ENCODE measurements at places on chromosomes 3 and 15.

GRCh38 chr15:27585041-27585640, 514.0 kb downstream of the OCA2 start:
- no peak for DNase-seq

GRCh38 chr3:58340594-58341244, 8.0 kb downstream of the PXK start:
- no peak for DNase-seq

DNA sequence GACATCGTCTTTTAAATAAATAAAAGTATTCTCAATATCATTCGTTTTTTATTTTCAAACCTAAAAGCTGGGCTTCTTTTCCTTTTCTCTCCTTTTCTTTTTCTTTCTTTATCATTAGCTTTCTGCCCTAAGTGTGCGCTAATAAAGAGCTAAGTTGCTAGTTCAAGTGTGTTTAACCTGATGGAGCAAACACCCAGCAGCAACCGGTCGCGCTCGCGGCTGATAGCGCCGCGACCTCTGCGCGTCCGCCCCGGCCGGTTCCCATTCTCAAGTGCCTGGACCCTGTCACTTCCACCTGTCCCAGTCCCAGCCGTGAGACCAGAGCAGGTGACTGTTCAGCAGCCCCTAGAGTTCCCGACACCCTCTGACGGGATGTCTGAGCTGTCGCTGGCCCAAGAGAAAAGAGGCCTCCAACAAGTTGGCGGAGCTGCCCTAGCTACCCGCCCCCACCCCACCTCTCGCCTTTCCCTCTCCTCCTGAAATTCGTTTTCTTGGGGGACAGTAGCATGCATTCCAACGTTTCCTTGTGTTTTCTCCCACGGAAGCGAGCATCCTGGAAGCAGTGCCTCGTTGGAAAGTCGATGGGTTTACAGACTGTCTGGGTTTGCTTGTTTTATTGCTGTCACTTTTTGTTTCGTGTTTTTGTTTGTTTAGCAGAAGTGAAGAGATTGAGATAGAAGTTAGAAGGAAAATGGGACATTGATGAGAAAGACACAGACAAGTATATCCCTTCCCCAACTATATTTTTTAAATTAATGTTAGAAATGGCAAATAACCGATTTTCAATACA, 3.1 kb upstream of the MECOM start:
- no peak for DNase-seq

DNA sequence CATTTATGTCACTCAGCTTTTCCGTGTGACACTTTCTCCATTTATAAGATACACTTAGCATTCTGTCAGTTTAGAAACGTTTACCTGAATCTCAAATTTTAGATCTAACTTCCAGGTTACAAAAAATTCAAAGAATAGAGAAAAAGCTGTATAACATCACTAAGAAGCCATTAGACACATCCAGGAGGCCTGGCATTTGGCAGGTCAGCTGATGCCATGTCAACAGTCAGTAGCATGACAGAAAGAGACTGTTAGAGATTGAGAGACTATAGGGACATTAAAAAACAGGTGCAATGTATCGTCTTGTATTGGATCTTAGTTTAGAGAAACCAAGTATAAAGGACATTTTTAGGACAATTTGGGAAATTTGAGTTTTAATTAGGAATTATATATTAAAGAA, 53.4 kb upstream of the ATOSA start:
- no peak for DNase-seq

GRCh38 chr15:39488961-39489360, 91.9 kb upstream of the THBS1 start:
- no peak for DNase-seq

- DNase-seq: no peak
These were observed 45.0 kb upstream of the PRICKLE2 start for GRCh38 chr3:64270142-64270865.

DNA sequence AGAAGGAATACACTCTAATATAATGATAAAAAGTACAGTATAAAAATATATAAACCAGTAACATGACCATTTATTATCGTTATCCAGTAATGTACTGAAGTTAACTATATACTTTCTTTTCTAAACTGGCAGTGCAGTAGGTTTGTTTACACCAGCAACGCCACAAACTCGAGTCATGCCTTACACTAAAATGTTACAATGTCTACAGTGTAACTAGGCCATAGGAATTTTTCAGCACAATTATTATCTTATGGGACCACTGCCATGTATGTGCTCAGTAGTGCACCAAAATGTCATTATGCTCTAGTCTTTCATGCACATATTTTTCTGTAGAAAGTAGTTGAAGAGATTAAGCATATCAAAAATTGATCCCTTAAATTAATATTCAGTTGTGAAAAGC, 609.8 kb upstream of the BCHE start:
- no peak for DNase-seq

DNA sequence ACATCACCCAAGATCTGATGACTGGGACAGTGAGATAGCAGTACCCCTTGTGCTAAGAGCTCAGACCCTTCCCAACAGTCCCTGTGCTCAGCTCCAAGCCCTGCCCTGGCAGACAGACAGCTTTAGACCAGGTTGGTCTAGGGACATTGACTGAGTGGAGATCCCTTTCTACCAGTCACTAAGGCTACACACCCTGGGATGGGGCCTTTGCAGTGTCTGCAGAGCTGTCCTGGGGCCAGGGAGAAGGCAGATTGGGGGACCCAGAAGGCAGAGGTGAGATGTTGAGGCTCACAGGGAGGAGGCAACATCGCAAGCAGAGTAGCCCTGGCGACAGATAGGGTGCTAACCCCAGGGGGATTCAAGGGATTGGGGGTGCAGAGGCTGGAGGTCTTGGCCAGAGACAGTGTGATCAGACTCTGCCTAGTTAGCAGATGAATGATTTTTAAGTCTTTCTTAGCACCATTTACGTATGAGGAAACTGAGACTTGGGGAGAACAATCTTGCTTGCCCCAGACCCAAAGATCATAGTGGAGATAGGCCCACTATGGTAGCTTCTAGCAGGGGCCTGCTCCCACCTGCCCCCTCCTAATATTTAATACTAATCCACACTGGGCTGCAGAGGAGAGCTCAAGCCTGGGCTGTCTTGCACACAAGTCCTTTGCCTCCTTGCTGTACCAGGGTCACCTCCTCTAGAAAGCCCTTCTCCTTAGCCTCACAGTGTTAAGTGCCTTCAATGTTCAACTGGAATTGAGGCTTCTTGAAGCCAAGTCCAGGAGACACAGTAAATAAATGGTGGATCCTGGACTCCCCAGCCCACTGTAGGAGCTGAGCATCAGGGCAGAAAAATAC, 32.6 kb downstream of the HMCES start:
- DNase-seq: no peak

GRCh38 chr3:48859206-48859605, 11.5 kb upstream of the PRKAR2A start:
- no peak for DNase-seq

- DNase-seq: no peak
These were observed 140.3 kb downstream of the TJP1 start for GRCh38 chr15:29681946-29682345.

GRCh38 chr15:88636050-88636449, 2.8 kb upstream of the ISG20 start:
- DNase-seq: no peak

GRCh38 chr3:111781561-111782446, 77.3 kb upstream of the PHLDB2 start:
- no peak for DNase-seq

DNA sequence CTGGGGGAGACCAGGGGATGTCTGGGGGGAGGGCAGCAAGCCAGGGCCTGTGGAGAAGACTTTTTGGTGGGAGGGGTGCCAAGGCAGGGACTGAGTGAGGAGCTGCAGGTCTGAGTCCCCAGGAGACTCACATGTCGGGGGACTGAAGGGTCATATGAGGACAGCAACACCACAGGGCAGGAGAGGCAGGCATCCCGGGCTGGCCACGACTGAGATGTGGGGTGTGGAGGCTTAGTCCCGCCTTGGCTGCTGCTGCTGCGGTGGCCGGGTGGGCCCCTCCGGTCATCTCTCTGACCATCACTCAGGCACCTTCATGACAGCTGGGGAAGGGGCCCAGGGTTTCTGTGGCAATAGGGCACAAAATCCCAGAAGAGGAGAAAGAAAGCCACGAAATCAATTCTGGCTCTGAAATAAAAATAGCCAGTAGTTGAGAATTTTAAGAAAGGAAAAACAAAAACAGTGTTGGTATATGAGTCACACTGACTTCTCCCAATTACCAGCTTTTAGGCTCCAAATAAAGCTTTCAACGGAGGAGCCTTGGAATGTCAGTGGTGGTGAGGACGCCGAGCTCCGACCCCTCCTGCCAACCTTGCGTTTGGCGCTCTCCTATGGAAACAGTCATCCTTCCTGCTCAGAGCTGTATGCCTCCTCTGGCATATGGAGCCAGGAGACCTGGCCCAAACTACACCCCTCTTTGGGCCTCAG, 52.9 kb upstream of the ITGA11 start:
- no peak for DNase-seq

- no peak for DNase-seq
These were observed 261.4 kb downstream of the FHIT start for GRCh38 chr3:60989626-60990441.

GRCh38 chr15:92745845-92746271, 90.3 kb upstream of the FAM174B start:
- no peak for DNase-seq

DNA sequence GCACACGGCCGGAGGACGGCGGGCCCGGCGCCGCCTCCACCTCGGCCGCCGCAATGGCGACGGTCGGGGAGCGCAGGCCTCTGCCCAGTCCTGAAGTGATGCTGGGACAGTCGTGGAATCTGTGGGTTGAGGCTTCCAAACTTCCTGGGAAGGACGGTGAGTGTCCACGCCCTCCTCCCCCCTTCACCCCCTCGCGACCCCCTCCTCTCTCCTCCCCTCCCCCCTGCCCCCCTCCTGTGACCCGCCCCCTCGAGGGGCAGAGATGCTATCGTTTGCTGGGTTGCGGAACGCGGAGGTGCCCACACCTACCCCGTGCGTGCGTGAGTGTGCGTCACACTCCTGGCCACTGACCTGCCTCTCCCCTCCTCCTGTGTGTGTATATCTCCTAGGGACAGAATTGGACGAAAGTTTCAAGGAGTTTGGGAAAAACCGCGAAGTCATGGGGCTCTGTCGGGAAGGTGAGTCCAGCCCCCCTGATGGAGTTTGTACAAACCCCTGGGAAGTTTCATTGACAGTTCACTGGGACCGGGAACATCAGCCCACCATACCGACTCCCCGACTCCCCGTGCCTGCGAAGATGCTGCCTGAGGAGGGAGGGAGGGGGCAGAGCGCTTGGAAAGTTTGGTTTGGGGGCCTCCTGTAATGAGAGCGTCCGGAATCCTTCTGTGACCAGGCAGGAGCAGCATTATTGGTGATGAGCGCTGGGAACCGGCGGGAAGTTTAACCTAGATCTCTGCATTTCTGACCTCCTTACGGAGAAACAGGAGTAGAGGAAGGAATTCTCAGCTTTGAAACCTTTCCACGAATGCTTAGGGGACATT, 795 bp upstream of the SCAANT1 start:
- no peak for DNase-seq

DNA sequence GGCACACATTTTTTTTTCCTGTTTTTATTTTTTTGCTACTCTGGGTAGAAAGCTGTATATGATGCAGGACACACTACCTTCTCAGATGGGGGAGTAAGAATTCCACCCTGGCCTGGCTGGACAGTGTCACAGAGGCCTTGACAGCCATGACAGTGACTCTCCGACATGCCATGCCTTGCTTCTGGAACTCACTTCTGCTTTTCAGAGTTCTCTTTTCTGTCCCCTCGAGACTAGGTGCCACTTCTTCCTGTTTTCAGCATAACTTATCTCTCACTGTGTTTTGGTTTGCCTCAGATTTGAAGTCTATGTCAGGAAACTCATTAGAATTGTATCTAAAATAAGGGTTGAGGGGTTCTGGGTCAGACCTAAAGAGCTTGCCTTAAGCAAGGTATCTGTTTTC, 69.1 kb upstream of the SEC13 start:
- no peak for DNase-seq

DNA sequence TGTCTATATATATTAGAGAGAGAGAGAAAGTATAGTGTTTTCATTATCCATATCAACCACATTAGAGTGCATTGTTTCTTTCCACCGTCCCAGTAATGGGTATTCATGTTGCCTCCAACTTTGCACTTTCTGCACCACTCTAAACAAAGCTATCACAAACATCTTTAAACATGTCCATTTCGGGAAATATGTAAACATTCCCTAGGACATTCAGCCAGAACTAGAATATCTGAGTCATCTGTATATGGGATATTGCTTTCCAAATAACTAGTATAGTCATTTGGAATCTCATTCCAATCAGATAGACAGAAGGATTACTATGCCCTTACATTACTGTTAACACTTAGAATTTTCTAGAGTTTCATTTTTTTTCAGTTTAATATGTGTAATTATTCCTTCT, 914.9 kb upstream of the EPHA6 start:
- DNase-seq: no peak

DNA sequence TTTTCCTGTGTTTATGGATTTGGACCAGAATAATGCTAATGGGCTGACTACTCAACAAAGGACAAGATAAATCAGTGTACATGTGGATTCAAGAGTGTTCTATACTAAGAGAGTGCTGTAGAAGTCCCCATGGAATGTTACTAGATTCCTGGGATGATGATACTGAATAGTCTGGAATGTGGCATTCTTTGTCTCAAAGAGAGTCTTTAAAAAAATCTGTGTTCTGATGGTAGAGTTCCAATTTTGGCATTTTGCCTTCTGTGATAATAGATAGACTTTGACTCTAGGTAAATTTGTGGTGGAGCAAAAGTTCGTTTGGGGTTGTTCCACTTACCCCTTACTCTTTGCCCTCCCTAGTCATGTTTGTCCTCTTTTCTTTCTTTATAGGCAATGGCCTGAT, 43.7 kb downstream of the NMD3 start:
- DNase-seq: no peak

GRCh38 chr15:67506775-67507747, 13.9 kb upstream of the C15orf61 start:
- DNase-seq: no peak

DNA sequence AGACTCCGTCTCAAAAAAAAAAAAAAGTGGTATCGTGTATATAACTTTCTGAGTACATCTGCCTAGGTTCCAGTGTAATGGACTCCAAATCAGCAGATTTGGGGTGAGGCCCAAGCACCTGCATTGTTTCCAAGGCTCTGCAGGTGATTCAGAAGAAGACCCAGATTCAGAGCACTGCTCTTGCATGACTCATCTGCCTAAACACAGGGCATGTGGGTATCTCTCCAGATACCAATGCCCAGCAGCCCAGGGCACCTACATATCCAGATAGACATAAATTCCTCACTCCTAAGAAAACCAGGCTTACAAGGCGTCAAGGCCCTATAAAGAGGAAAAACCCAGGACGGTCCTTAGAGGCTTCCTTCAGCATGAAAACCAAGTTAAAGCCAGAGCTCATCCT, 24.3 kb downstream of the NDUFAF1 start:
- no peak for DNase-seq

GRCh38 chr15:95932676-95933075, 397.8 kb upstream of the NR2F2 start:
- DNase-seq: no peak

- DNase-seq: no peak
These were observed 1.3 kb downstream of the PLA2G4B start for GRCh38 chr15:41839781-41840491.

DNA sequence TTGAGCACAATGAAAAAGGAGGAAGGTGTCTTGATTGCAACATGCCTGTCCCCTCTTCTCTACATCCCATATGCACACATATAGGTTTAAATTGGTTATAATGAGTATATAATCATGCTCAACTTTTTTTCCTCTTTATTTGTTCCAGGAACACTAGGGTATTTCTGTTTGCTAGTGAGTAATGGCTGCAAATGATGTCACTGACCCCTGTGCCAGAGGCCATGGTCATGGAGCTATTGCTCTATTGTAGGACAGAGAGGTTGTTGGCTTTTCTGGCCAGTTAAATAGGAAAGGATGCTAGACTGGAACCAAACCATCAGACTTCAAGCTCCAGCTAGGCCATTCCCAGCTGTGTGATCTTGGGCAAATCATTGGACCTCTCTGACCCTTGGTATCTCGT, 9.6 kb downstream of the ARHGEF3 start:
- DNase-seq: no peak

Data from Panc1 (cell line).